ENCODE measurements at places on chromosomes 3 and 15. TPM values are rescaled to one million over a fixed set of nuclear protein-coding genes. Genes with fewer than 3 reads are reported as not detected.

The ANO10 gene
- polyA plus RNA-seq: 10.3 TPM

The C3orf49 gene
- polyA plus RNA-seq: not detected

The AADACL2 gene
- 1.1 TPM for polyA plus RNA-seq

The SPESP1 gene
- polyA plus RNA-seq: 0.99 TPM

The GRIP2 gene
- polyA plus RNA-seq: 3.7 TPM

The VGLL3 gene
- 1.3 TPM for polyA plus RNA-seq

The ISL2 gene
- 0.18 TPM for polyA plus RNA-seq

All from adipose tissue (tissue), 3 donors.